Fibroblast of skin of left quadriceps (primary cell): ENCODE measurements at places on chromosomes 2 and 18.

DNA sequence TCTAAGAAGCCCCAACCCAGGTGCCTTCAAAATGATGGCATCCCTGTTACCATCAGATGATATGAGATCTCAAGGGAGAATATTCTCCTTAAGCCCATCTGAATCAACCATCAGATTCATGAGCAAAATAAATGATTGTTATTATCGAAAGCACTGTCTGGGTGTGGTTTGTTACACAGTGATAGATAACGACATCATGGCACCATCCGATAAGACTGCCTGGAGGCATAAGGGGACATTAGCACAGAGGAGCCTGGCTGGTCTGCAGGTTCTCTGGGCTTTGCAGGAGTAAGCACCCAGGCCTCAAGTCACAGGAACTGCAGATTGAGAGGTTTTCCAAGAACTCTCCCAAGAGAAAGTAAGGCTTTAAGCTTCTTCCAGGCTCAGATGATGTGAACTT is 15.6 kb downstream of the BMP10 start:
- no peak for DNase-seq

GRCh38 chr2:162188451-162188850 is 36.4 kb upstream of the GCG start:
- DNase-seq = no peak

DNA sequence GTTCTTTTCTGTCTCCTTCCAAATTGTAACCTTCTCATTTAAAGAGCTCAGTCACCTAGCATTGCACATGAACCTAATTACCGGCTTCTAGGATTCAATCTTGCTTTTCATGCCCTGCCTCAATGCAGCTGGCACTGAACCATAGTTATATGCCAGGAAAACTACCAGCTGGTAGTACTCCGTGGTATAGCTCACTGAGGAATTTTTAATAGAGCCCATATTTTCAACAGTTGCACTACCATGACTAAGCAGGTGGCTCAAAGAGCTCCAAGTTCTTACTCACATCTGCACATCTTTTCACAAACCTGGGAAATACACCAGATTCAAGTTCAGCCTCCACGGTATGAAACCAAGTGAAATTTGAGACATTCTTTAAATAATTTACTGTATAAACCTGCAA is 363.5 kb downstream of the GRB14 start:
- DNase-seq = no peak

GRCh38 chr2:217475101-217475500 is 527.7 kb downstream of the TNS1 start:
- DNase-seq = no peak

- no peak for DNase-seq
Measured at GRCh38 chr2:10339647-10340592, 37.2 kb downstream of the HPCAL1 start.

DNA sequence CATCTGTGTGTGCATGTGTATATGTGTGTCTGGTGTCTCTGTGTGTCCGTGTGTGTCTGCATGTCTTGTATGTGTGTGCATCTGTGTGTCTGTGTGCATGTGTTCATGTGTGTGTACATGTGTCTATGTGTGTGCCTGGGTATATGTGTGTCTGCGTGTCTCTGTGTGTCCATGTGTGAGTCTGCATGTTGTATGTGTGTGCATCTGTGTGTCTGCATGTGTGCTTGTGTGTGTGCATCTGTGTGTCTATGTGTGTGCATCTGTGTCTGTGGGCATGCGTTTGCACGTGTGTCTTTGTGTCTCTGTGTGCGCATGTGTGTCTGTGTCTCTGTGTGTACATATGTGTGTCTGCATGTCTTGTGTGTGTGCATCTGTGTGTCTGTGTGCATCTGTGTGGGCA is 207.7 kb downstream of the TNS1 start:
- no peak for DNase-seq

DNA sequence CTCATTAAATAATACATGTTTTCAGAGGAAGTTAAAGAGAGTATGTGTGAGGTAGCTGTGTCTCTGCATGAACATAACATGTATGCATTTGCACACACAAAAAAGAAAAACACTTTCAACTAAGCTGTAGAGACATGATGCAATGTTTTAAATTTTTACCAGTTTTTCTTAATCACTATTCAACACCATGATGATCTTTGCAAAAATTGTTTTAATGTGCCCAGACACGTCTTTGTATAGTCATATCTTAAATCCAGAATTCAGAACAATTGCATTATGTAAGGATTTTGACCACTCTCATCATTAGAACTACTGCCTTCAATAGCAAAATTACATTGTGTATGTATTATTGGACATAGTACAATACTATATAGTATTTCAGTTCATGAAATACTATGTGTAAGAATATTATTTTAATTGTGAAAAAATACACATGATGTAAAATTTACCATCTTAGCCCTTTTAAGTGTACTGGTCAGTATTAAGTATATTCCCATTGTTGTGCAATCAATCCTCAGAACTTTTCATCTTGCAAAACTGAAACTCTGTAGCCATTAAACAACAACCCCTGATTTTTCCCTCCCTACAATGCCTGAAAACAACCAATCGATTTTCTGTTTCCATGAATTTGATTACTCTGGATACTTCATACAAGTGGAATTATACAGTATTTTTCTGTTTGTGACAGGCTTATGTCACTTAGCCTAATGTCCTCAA is 104.5 kb upstream of the ACVR2A start:
- no peak for DNase-seq

- peak; percentile 95 for DNase-seq
Measured at GRCh38 chr2:28080911-28081310, 190.4 kb downstream of the BABAM2 start.

DNA sequence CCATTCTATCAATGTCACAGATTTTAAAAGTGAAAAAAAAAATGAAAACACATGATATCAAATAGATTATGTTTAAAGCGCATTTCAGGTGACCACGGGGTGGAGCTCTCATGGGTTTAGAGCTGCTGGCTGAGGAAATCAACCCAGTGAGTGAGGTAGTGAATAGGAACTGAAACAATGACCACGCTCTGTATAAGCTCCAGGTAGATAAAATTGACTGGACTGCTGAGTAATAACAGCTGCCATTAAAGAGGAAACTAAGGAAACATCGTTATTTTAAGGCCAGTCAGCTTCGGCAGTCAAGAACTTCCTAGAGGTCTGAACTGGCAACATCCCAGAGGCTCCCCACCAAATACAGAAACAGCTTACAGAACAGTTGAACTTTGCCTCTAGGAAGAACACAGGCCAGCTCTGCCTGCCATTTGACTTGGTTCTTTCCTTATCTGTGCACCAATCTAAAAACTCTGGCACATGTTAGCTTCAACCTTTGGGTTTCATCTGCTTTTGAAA is 185.9 kb downstream of the PDE1A start:
- no peak for DNase-seq

- DNase-seq = no peak
Measured at GRCh38 chr2:223019390-223019930, 32.5 kb upstream of the KCNE4 start.

GRCh38 chr2:74334931-74335333 is 8.3 kb downstream of the SLC4A5 start:
- DNase-seq = peak; percentile 49

- no peak for DNase-seq
Measured at GRCh38 chr2:233853353-233853752, 982 bp downstream of the HJURP start.

DNA sequence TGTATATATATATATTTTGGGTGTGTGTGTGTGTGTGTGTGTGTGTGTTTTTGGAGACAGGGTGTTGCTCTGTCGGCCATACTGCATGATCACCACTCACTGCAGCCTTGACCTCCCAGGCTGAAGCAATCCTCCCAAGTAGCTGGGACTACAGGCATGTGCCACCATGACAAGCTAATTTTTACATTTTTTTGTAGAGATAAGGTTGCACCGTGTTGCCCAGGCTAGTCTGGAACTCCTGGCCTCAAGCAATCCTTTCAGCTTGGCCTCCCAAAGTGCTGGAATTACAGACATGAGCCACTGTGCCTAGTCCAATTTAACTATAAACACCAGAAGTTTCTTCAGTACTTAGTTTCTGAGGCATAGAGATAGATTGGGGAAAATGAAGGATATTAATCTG is 18.3 kb downstream of the LIMS1 start:
- no peak for DNase-seq

DNA sequence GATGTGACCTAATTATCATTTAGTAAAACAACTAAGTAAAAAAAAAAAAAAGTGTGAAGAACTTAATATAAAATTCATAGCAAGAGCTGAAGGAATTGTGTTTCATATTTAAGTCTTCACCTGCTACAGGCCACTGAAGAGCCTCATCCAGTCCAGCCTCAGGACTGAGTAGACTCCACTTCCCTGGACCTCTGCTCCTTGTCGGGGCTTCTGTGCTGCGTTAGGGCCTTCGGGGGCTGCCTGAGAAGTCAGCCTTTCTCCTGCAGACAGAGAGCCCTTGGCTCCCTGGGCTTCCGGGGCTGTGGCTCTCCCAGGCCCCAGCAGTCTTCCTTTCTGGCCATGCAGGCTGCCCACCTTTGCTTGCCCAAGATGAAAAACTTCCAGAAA is 95.5 kb downstream of the MTCL1 start:
- no peak for DNase-seq

GRCh38 chr18:11672846-11673454 is 16.1 kb upstream of the GNAL start:
- no peak for DNase-seq

DNA sequence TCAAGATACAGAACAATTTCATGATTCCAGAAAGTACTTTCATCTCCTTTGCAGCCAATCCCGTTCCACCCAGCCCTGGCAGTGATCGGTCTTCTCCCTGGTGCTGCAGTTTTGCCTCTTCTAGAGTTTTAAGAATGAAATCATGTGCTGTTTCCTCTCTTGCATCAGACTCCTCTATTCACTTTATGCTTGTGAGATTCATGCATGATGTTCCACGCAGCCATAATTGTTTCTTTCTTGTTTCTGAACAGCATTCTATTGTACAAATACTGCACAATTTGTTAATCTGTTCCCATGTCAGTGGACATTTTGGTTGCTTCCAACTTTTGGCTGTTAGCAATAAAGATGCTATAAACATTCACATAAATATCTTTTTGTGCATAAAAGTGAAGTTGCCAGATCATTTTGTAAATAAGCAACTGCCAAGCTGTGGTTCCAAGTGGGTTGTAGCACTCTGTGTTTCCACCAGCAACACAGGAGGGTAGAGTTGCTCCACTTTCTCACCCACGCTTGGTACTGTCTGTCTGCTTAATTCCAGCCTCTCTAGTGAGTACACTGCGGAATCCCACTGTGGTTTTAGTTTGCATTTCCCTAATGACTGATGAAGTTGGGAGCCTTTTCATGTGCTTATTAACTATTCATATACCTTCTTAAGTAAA is 104.5 kb downstream of the TWIST2 start:
- no peak for DNase-seq

GRCh38 chr2:198638577-198638976 is 819.2 kb downstream of the SATB2 start:
- DNase-seq = no peak

DNA sequence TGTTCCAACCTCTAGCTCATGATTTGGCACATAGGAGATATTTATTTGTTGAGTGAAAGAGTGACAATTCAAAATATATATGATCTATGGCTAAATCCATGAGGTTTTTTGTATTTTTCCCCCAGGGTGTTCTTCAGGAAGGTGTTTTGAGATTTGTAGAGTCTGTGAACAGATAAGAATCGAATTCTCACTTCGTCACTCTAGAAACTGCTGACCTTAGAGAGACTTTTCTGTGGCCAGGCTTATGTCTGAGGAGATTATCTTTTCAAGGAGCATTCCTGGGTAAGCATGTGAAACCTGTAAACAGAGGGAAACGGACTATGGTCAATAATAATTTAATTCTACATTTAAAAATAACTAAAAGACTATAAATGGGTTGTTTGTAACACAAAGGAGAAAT is 849 bp upstream of the ITGB6 start:
- DNase-seq = no peak

- no peak for DNase-seq
Measured at GRCh38 chr2:88714667-88715066, 23.2 kb downstream of the RPIA start.

- peak; percentile 16 for DNase-seq
Measured at GRCh38 chr2:192190474-192190873, 4.3 kb downstream of the TMEFF2 start.

- DNase-seq = no peak
Measured at GRCh38 chr2:128438586-128438985, 119.9 kb upstream of the HS6ST1 start.

DNA sequence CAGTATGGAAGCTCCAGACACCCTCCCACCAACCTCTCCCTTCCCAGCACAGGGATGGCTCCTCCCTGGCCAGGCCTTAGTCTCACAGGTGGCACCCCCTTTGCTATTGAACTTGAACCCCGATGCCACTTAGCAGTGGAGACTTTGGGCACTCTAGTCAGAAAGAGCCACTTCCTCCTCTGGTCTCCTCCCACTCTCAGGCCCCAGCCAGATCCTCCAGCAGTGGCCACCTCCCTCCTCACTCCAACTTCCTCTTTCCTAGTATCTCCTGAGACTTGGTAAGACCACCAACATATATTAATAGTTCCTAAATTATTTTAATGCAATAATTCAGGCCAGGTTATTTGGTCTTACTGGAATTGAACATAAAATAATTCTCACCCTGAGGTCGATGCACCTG is 437.2 kb upstream of the ID2 start:
- no peak for DNase-seq

DNA sequence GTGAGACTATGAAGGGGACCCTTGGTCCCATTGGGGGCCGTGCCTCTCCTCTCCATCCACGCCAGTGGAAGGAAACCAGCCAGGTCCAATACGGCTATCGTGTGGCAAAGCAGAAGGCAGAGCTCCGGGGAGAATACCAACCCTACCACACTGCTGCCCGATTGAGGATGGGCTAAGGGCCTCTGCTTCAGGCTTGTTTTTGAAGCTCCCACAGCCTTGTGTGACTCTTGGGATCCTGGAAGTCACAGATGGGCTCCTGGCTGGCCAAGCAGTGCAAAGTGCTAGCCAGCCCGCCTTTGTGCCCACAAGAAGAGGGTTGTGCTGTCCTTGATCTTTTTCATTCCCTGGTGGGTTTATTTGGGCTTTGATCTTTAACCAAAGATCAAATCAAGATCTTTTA is 70.6 kb upstream of the ID2 start:
- DNase-seq = no peak

DNA sequence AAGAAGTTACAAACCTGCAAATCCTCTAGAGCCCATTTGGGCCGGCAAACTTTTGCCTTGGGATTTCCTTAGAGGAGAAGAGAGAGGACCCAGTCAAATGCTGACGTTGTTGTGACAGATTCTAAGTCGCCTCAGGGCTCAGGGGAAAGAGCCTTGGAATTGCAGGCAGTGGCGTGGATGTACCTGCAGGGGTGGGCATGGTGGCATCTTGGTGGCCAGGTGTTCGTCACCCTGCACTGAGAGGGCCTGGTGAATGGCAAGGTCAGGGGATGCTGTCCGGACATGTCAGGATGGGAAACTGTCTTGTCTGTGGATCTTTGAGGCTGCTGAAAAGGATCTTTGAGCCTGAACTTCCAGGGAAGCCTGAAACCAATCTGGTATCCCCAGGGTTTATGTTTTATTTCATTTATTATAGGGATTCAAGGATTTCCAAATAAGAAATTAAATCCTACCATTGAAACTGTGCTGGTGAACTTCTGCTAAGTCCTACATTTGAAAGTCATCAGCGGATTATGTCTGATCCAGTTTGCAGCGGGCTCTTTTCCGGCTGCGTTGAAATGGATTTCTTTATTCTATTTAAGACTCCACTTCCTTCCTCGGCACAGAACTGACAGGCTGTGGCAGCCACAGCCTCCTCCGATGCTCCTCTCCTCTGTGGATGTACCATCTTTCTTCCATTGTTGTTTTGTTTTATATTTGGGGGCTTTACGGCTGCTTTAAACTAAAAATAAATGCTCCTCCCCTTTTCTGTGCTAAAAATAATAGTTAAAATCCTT is 207.6 kb downstream of the AGAP1 start:
- DNase-seq = no peak
